ENCODE measurements at places on chromosomes 7 and 10. TPM values are rescaled to one million over a fixed set of nuclear protein-coding genes. Genes with fewer than 3 reads are reported as not detected.

GRCh38 chr10:97196223-97197029 lies 10.7 kb upstream of the SLIT1 start:
- DNase-seq = peak; percentile 60

Gene METTL27
- polyA plus RNA-seq = 7.6 TPM

DNA sequence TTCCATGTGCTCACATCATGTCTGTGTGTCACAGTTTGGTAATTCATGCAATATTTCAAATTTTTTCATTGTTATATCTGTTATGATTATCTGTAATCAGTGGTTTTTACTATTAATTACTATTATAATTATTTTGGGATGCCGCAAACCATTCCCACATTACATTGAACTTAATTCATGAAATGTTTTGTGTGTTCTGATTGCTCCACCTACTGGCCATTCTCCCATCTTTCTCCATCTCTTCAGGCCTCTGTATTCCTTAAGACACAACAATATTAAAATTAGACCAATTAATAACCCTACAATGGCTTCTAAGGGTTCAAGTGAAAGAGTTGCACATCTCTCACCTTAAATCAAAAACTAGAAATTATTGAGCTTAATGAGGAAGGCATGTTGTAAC lies 398.5 kb downstream of the PCDH15 start:
- peak; percentile 2 for DNase-seq

- DNase-seq = peak; percentile 67
These were observed 13.9 kb downstream of the CUBN start for GRCh38 chr10:17115683-17116082.

Gene DGKI
- 1.4 TPM for polyA plus RNA-seq

DNA sequence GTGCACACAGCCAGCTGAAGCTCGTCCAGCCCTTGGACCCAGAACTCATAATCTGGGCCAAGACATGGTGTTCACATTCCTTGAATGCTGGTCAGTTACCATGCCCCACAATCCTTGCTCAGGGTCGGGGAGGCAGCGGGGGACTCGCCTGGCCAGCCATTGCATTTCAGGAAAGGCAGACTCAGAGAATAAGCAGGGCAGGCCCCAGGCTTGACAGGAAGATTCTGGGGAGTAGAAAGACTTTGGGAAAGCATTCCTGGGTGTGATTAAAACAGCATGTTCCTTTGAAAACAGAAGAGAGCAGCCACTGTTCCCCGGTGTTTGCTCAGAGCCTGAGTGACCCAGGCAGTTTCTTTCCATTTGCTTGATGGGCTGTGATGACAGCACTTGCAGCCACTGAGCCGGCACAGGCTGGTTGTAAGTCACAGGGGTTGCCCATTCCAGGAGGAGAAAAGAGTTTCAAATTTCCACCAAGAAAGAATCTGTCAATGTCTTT lies 473.7 kb downstream of the TYW1 start:
- DNase-seq = no peak

DNA sequence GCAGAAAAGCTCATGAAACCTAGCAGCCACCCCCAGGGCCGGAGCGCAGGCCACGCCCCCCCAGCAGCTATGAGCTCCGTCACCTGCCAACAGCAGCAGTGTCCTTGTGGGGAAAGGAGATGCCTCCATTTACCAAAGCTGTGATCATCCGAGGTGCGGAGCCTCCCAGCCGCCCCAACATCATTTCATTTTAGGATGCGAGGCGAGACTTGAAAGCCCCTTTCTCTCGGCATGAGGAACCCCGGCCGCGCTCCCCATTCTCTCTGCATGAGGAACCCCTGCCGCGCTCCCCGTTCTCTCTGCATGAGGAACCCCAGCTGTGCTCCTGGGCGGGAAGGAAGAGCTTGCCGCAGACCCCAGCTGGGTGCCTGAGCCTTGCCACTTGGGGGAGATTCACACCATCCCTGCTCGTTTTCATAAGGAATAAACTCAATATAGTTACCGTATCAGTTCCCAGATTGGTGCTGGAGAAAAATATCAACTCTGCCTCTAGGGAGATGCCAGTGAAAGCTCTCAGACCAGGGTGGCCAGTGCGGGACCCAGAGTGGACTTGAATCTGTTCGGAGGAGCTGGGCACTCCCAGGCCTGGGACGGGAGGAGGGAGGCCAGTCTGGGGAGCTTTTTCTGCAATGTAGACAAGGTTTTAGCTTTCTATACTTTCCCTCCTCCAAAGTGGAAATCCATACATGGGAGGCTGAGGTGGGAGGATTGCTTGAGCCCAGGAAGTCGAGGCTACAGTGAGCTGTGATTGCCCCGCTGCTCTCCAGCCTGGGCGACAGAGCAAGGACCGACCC lies 35.0 kb downstream of the JAKMIP3 start:
- no peak for DNase-seq

DNA sequence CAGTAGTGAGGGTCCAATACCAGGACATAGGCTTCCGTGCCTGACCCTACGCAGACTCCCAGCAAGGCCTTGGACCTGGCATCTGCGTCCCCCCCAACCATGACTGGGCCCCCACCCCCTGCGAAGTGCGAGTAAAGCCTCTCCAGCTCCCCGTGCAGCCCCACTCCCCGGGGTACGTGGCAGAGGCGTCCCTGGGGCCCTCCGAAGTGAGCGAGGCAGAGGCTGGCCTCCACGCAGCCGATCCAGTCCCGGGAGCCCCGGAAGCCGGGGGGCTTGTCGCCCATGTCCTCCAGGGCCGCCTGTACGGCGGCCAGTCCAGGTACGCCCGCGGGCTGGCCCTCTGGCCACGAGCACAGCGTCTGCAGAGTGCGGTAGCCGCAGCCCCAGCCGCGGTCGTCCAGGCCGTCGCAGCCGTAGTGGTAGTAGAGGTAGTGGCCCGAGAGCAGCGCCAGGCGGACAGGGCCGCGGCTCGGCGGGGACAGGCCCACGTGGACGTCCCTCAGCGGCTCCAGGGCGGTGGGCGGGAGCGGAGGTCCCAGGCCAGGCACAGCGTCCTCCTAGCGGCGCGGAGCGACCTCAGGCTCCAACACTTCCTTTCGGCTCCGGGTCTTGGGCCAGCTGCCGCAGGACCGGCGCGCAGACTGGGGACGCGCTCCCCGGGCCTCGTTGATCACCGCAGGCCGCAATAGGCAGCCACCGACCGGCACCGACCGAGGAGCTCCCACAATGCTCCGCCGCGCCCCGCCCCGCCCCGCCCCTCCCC lies at the start of gene UFSP1:
Gene UFSP1, minus strand, starts transcription at position 728 of the 763 bp plus-strand sequence. Its CDS starts 444 bp downstream, at position 284.
- DNase-seq = no peak

Gene MGMT
- polyA plus RNA-seq = 18.0 TPM

- DNase-seq = no peak
These were observed 6.4 kb upstream of the ANXA11 start for GRCh38 chr10:80211786-80212185.

DNA sequence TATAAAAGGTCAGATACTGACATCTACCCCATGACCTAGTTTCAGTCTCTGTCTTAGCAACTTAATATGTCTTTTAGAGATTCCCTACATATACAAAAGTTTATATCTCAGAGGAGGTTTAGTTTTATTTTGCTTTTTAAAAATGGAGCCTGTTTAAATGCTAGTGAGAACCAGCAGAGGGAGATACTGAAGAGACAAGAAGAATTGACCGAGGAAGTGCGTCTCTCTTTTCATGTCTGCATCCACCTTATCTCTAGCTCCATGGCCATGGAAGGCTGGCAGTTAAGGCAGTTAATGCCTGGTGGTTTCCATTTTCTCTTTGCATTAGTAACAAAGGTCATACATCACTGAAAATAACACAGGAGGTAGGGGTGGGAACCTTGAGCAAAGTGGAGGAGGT lies 10.7 kb downstream of the SUV39H2 start:
- DNase-seq = no peak

Gene LLCFC1
- 6.6 TPM for polyA plus RNA-seq

GRCh38 chr10:102683736-102684135 lies 30.5 kb downstream of the ARL3 start:
- DNase-seq = no peak

GRCh38 chr10:32169556-32169955 lies 113.3 kb upstream of the KIF5B start:
- DNase-seq = no peak

GRCh38 chr7:4269086-4269485 lies 413.0 kb upstream of the FOXK1 start:
- no peak for DNase-seq

Gene FRMD4A
- 19.8 TPM for polyA plus RNA-seq

- no peak for DNase-seq
These were observed 24.3 kb upstream of the PDK4 start for GRCh38 chr7:95620631-95621030.

GRCh38 chr10:102132193-102132562 lies 662 bp upstream of the PPRC1 start:
- no peak for DNase-seq

Gene LRMDA
- 5.3 TPM for polyA plus RNA-seq

Gene LRRC18
- polyA plus RNA-seq = 0.24 TPM

- no peak for DNase-seq
These were observed 88.8 kb downstream of the NOD1 start for GRCh38 chr7:30389791-30390190.

DNA sequence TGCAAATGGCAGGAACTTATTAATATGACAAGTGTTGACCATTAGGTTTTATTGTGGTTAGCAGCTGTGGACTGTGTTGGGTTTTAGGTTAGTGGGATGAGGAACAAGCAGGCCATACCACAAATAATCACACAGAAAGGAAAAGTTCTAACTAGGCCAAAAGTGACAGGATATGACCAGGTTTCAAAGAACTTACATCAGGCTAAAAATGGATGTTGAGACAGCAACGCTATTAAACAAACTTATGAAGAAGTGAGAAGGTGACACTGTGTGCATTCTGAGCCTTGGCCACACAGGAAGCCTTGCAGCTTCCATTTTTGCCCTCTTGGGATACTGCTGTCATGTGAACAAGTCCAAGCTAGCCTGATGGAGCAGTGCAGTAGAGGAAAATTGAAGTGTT lies 568.8 kb downstream of the HTR7 start:
- no peak for DNase-seq

Gene ATOH7
- 1.4 TPM for polyA plus RNA-seq

Gene GAD2
- polyA plus RNA-seq = 1.7 TPM

DNA sequence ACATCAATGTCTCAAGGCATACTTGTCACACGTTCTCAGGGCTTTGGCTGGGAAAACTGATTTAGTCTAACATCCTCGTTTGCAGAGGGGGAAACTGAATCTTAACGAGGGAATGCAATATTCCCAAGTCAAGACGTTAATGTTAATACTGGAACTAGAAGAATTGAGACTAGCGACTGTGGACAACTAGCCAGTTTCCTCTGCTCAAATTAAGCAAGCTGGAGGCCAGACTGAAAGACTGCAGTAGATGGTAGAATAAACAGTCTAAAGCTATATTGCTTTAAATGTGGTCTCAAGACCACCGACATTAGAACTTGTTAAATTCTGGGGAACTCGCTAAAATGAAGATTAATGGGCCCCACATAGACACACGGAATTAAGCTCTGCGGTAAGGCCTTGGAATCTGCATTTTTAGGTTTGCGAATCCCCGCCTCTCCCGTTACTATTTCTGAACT lies 639 bp upstream of the TFAM start:
- no peak for DNase-seq

- no peak for DNase-seq
These were observed 67.6 kb downstream of the MCU start for GRCh38 chr10:72759584-72759983.

Gene EN2
- not detected for polyA plus RNA-seq

Gene TMEM176B
- 291 TPM for polyA plus RNA-seq

- no peak for DNase-seq
These were observed 121.0 kb downstream of the HIP1 start for GRCh38 chr7:75617634-75618234.

DNA sequence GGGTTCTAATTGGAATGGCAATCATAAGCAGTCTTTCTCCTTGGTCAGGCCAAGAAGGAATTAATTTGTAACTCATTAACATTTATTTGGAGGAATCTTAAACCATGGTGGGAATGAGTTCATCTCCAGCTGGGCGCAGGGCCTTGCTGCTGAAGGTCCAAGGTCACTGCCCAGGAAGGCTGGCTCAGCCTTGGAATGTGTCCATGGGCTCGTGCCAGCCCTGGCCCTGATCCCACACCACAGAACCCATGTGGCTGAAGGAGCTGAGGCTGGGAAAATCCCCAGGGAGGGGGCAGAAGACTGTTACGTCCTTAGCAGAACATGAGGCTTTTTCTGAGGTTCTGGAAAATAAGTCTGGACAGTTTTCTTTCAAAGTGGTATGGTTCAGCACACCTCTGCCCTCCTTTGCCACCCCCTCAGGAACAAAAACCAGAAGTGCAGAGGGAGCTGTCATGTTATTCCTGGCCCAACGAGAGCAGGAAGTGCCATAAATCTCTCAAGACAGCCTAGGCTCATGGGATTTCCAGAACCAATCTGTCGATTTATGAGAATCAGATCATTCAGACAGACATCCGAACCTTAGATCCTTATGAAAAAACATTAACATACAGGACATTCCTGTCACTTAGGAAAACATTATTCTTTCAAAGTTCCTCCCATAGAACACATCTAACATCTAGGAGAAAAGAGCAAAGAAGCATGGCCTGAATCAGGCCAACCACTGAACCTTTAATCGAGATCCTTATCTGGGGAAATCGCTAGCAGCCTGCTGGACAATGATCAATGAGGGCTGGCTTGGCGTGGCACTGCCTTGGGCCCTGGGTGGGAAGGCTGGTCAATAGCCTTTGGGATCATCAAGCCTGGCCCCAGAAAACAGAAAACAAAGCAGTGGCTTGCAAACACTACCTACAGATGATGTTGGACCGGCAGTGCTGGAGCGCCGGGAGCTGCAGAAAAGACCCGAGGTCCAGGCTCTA lies 134.3 kb downstream of the TAX1BP1 start:
- no peak for DNase-seq

DNA sequence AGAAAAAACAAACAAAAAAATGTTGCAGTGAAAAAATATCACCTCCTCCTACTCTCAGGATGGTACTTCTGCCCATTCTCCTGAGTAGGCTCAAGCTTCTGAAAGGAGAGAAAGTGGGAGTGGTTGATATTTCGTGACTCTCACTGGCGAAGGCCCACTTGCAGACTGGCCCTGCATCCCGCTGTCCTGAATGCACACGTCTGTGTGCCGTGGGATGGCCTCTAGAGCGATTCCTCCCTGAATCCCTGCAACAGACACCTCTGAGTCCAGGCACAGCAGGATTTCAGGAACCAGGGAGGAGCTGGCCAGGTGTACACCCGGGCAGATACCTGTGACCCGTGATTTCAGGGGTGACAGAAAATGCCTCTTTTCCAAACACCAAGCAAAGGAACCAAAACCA lies 319.2 kb downstream of the DPP6 start:
- DNase-seq = no peak

DNA sequence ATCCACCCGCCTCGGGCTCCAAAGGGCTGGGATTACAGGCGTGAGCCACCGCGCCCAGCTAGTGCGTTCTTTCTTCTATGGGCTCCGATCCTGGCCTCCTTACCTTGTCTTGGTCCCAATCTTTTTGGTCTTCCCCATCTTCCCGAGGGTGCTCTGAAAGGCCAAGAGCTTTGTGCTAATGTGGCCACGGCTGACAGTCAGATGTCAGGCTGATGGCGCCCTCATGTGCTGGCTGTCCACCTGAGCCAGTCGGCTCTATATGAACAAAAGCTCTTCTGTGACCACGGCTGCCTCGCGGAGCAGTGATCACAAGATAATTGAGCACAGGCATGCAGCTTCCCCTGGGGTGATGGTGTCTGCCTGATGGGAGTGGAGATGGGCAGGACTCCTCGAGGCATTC lies 11.0 kb upstream of the AHCYL2 start:
- DNase-seq = no peak

Gene GDF2
- polyA plus RNA-seq = not detected

All from large intestine (tissue), 12 donors.